BE2C (cell line): ENCODE measurements at places on chromosomes 5 and 9.

GRCh38 chr5:127886081-127886480 lies 182.9 kb downstream of the CCDC192 start:
- DNase-seq: no peak

- no peak for DNase-seq
Measured at GRCh38 chr9:116643691-116644090, 43.4 kb upstream of the TRIM32 start.

- peak; percentile 75 for DNase-seq
Measured at GRCh38 chr5:45507178-45507577, 189.0 kb downstream of the HCN1 start.

DNA sequence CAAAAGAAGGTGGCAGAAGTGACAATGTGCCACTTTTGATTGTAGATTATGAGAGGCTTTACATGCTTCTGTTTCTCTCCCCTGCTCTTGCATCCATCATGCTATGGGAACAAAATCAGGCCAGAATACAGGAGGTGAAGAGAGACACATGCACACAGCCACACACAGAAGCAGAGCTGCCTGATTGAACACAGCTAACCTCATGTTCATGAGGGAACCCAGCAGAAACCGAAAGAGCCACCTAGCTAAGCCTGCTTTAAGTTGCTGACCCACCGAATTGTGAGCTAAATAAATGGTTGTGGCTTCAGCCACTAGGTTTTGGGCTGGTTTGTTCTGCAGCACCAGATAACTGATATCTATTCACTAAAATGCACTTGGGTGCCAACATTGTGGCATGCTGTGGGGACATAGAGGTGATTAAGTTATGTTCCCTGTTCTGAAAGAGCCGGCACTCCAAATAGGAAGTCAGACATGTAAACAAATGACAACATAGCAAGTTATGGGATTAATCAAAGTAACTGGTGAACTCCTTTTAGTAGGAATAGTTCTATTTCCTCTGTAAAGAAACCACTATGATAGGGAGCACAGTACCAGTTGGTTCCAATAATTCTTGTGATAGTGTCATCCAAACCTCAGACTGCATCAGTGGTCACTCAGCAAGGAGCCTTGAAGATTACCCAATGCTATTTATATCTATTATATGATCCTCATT lies 93.6 kb upstream of the TNC start:
- DNase-seq: no peak

GRCh38 chr9:36392489-36392888 lies 7.6 kb downstream of the RNF38 start:
- DNase-seq: no peak

DNA sequence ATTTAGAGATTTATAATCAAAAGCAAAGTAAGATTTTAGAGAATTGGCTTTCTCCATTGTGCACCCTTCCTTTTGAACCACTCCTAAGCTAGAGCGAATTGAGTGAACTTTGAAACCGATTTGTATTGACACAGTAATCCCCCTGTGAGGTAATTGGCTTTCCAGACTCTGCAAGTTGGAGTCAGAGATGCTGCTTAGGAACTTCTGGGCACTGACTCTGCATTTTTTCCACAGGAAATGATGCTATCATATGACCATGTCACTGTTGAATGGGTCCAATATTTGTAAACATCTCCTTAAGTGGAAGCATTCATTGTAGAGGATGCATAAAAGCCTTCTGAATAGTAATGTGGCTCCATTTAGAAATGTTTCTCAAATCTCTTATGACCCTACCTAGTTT lies 394.4 kb upstream of the ZNF608 start:
- DNase-seq: no peak

DNA sequence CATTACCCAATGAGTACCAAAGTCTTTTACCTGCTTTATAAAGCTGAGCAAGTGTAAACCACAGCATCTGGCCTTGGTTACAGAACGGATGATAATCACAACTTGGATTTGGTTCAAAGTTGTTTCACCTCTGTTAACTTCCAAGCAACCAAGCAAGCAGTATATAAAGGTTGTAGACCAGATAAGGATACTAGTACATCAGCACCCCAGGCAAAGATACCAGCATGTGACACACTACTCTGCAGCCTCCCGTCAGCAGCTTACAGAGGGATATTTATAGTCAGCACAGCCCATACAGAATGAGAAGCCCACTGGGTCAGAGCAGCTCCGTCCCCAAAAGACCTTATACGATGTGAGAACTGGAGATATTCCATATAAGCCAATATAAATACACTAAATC lies 193.3 kb downstream of the SMARCA2 start:
- no peak for DNase-seq

GRCh38 chr9:108017671-108018070 lies 528.1 kb upstream of the KLF4 start:
- no peak for DNase-seq
